ENCODE measurements at places on chromosomes 16 and 17.

- no peak for DNase-seq
Observed at GRCh38 chr17:79626156-79626890, 15.5 kb upstream of the RBFOX3 start.

DNA sequence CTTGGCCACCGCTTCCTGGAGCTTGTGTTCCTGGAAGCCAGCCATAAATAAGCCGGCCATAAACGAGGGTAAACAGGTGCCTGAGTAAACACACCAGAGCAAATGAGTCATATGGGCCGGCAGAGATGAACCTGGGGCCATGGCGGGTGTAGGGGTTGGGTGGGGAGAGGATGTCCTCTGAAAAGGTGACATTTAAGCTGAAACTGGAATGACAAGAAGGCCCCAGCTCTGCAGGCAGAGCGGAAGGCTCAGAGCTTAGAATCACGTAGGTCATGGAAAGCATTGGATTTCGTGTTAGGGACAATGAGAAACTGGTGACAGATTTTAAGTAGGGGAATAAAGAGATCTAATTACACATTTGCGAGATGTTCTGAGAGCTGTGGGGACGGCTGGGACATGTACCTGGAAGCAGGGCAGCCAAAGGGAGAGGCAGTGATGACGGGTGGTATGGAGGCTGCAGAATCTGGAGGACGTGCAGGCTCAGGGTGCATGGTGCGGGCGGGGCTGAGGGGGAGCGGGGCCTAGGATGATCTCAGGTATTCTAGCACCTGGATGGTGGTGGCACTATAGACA is 8.1 kb upstream of the DNASE1 start:
- no peak for DNase-seq

DNA sequence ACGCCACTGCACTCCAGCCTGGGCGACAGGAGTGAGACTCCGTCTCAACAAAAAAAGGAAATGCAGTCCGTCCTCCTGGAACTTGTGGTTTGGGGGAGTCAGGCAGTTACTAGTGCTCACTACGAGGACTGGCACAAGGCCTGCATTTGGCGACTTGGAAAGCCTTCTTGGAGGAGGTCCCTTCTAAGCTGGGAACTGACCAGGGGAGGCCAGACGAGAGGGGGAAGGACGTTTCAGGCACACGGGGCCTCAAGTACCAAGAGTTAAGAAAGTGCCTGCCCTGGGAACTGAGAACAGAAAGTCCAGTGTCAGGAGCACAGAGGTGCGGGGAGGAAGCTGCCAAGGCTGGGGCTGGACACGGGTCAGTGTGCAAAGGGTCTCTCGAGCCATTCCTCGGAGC is 89.9 kb downstream of the ABR start:
- no peak for DNase-seq

DNA sequence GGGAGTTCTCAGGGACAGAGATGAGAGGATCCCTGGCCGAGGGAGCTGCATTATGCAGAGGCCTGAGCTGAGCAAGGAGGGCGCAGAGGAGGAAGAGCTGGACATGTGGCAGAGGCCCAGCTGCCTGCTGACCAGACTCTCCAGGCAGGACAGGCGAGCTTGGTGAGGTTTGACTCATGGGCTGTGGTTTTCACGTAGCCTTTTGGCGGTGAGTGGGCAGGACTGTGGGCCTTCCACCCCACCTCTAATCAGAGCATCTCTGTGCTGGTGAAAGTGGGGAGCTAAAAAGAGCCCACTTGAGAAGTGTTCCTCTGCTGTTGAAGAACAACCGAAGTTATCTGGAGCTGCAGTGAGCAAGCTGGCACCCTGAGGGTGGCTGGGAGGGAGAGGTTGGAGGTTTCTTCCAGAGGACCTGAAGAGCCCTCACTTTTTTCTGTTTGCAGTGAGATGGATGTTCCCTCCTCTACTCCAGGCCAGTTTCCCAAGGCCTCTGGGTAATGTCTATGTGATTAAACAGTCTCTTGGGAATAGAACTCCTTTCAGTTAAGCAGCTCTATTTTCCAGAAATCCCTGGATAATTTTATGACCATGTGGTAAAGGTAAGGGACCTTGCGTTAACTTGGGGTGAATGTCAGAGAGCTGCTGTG is 11.9 kb downstream of the EPN2 start:
- no peak for DNase-seq

- no peak for DNase-seq
Observed at GRCh38 chr16:67555795-67556212, 6.5 kb upstream of the CTCF start.
